Activated CD4-positive, alpha-beta T cell treated with anti-CD3 and anti-CD28 coated beads for 48 hours (primary cell): ENCODE measurements at places on chromosomes 7 and 10.

GRCh38 chr10:97548828-97549455 lies 23.6 kb upstream of the ANKRD2 start:
- no peak for DNase-seq

DNA sequence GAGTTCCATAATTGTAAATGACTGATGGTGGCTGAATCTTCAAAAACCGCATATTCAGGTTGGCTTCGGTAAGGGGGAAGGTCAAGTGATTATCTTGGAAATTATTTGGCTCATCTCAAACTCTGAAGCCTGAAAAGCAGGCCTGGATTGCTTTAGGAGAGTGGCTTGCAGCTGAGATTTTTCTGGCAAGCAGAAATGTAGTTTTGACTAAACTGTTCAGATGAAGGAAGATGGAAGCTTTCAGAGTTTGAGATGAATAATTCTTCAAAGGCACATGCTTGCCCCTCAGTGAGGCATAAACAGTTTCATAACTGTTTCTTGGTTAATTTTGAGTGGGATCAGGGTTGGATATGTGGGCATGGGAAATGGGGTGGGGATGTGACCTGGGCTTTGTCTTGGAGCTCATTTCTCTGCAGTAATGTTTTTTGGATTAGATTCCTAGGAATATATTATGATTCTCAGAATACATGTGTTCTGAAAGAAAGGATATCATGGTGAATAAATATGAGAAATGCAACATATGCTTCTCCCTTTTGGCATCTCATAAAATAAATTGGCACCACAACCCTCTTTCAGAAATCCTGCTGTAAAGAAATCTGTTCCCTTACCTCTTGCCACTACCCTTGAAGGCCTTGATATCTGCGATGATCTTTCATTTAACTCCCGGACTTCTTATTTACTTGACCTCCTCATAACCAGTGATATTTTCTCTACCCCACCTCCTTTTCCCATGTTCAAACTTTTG lies 469.2 kb downstream of the ADRA2A start:
- DNase-seq: no peak

DNA sequence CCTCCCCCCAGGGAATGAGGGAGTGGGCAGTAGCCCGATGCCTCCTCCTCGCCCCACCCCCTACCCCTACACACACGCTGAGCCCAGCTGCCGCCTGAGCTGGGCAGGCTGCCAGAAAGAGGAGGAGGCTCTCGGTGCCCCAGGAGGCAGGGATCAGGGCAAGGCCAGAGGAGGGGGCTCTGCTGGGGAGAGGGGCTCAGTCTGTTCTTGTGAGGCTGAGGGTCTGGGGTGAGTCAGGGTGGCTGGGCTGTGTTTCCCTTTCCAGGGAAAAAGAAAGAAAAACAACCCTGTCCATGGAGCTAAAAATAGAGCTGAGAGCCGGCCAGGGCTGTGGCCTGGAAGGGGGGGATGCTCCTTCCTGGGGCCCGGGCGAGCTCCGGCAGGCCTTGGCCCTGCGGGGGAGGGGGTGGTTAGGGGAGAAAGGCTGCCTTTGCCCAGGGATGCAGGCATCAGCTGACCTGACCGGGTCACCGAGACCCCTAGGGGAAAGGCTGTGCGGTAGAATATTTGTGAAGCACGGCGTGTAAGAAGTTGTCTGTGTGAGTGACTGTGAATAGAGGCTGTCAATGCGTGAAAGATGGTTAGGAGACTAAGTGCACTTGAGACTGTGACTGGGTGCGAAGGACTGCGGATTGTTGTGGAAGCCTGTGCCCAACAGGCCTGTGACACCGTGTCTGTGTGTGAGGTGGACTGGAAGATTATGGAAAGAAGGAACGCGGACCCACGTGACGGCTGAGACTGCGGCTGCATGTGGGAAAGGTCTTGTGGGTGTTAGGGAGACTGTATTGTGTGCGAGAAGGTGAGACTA lies 1.2 kb upstream of the LZTS2 start:
- DNase-seq: peak; percentile 76

- no peak for DNase-seq
Measured at GRCh38 chr10:75304741-75305390, 69.1 kb upstream of the COMTD1 start.

DNA sequence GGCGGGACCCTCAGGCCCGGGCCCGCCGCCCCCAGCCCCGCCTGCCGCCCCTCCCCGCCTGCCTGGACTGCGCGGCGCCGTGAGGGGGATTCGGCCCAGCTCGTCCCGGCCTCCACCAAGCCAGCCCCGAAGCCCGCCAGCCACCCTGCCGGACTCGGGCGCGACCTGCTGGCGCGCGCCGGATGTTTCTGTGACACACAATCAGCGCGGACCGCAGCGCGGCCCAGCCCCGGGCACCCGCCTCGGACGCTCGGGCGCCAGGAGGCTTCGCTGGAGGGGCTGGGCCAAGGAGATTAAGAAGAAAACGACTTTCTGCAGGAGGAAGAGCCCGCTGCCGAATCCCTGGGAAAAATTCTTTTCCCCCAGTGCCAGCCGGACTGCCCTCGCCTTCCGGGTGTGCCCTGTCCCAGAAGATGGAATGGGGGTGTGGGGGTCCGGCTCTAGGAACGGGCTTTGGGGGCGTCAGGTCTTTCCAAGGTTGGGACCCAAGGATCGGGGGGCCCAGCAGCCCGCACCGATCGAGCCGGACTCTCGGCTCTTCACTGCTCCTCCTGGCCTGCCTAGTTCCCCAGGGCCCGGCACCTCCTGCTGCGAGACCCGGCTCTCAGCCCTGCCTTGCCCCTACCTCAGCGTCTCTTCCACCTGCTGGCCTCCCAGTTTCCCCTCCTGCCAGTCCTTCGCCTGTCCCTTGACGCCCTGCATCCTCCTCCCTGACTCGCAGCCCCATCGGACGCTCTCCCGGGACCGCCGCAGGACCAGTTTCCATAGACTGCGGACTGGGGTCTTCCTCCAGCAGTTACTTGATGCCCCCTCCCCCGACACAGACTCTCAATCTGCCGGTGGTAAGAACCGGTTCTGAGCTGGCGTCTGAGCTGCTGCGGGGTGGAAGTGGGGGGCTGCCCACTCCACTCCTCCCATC lies 82.7 kb downstream of the PAX2 start:
- DNase-seq: peak; percentile 51

DNA sequence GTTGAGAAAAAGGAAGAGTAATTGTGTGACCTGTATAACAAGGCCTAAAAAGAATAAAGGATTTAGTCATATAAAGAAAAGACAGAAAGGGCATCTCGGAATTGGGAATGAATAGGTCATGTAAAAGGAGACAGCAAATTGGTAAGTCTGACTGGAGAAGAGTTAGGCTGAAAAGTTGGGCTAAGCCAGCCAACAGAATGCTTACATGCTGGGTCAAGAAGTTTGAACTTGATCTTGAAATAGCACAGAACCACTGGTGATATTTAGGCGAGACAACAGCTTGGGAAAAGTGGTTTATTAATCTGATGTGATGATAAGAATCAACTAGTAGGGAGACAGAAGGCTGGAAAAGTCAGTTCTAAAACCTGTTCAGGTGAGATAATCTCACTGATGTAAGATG lies 4.8 kb downstream of the IDE start:
- no peak for DNase-seq

DNA sequence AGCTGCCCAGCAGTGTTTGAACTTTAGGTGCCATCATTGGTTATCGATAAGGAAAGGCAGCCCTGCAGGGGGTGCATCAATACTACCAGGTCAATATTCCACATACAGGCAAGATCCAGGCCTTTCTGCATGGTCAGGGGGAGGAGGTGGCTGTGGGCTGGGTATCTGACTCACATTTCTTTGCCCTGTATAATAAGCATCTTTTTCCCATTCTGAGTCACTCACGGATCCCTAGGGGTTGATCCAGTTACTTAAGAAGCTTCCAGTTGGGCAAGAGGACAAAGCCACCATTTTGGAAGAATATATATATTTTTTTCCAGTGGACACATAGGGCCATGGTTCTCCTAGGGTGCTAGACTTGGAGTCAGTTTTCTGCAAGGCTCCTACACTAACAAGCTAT lies 114.2 kb upstream of the HABP2 start:
- DNase-seq: no peak

DNA sequence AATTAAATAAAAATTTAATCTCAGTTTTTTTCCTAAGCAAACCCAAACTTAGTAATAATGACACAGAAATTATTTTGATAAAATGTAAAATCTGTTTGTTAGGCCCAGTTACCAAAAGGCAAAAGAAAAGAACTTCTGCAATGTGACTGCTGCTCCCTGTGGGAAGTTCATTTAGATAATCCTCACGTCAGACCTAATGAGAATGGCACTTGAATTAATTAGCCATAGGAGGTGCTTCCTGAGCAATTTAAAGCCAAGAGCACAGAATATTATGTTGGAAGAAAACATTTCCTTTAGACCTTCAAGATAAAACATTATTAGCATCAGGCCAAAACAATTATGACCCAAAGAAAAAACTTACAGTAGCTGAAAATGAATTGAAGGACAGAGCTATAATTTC lies 19.4 kb downstream of the SPAM1 start:
- DNase-seq: no peak

GRCh38 chr7:79489371-79489770 lies 35.9 kb upstream of the MAGI2 start:
- no peak for DNase-seq

- no peak for DNase-seq
Measured at GRCh38 chr10:21927631-21928353, 75.7 kb downstream of the DNAJC1 start.

GRCh38 chr10:125933693-125934092 lies 37.3 kb downstream of the FANK1 start:
- DNase-seq: no peak

DNA sequence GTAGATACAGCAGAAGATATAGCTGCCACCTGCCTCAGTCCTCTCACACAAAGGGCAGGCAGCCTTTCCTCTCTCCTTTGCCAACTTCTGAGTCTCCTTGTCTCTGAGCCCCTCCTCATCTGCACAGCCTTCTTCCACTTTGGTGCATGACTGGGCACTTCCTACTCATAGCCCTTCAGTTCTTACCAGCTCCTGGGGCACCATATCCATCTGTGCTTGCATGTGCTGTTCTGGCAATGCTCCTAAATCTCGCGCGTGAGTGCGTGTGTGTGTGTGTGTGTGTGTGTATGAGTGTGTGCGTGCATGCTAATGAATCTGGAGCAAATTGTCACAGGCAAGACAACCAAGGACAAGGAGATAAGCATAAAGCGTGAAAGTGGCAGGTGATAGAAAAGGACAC lies 1271.6 kb upstream of the SORCS1 start:
- no peak for DNase-seq

DNA sequence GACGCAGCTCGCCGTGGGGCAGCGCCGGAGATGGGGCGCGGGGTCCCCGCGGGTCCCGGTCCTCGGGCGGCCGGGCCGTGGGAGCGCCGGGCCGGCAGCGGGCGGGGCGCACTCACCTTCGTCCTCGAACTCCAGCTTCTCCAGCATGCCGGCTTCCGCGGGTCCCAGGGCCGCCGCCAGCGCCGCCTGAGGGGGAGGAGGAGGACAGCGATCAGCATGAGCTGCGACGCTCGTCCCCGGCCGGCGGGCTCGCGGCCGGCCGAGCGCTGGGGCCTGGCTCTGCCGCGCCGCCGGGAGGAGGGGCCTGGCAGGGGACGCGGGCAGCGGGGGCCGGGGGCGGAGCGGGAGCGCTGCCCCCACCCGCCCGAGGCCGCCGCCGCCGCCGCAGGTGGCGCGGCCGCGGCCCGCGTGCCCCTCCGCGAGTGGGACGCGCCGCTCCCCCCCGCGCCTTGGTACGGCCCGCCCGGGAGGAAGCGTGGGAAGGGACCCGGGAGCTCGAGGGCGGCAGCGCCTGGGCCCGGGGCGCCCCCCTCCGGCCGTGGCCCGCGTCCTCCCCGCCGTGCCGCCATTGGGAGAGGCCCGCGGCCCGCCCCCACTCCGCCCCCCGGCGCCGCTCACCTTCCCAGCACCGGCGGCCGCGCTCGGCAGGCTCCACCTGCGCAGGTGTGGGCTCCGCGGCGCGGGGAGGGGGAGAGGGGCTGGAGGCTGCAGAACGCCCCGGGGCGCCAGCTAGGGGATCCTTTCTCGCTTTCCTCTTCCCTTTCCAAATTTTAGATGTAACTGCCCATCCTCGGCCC lies 112.5 kb upstream of the RHEB start:
- DNase-seq: peak; percentile 88

DNA sequence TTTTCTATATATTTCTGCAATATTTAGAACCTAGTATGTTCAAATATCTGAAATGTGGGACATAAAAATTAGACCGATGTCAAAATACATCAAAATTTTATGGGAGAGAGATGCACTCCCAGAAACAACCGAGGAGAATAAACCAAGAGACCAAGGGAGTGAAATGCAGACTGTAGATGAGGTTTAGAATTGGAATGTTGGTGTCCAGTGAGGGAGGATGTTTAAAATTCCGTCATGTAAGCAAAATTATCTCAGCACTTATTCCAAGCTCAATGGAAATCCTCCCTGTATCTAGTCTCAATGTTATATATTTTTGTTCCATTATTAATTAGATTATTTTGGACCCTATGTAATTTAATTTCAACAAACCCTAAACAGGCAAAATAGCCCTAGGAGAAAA lies 61.9 kb upstream of the MAGI2 start:
- DNase-seq: no peak

- DNase-seq: no peak
Measured at GRCh38 chr7:157047148-157047547, 36.7 kb upstream of the MNX1 start.

- DNase-seq: no peak
Measured at GRCh38 chr10:101959346-101959916, 96.5 kb downstream of the ARMH3 start.
